Activated T-cell treated with anti-CD3 and anti-CD28 coated beads for 1 hour (primary cell): ENCODE measurements at places on chromosomes 2 and 18.

GRCh38 chr2:64537991-64538390, 13.9 kb downstream of the AFTPH start:
- DNase-seq: no peak

DNA sequence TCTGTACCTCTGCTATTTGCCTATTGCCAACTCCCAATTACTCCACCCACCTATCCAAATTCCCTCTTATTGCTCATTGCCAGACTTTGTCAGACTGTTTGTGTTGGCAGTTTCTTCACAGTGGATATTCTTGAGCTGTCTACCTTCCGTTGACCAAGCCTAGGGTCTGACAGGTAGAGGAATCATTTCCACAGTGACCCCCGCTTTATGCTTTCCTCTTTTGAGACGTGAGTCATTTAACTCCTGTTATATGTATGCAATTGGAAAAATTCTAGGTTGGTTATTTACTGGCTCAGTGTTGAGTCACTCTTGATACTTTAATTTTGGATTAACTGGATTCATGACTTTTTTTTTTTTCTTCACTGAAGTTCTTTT, 187.7 kb downstream of the IRS1 start:
- no peak for DNase-seq

DNA sequence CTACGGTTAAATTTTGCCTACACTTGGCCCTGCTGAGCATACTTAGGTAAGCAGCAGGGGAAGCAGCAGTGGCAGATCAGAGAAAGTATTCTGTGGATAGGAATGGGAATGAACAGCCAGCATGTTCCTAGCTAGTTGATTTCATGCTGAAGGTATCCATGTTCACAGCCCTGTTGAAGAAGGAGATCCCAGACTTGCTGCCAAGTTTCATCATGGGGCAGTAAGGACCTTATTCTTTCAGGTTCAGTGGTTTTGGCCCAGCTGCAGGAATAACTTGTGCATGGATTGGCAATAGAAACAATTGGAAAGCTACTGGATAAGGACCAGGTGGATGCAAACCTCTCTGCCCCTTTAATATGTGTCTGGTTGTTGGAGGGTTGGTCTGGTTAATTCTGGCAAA, 98.2 kb upstream of the TMEM178A start:
- no peak for DNase-seq

- DNase-seq: no peak
Measured at GRCh38 chr2:225013425-225014365, 28.6 kb downstream of the DOCK10 start.

DNA sequence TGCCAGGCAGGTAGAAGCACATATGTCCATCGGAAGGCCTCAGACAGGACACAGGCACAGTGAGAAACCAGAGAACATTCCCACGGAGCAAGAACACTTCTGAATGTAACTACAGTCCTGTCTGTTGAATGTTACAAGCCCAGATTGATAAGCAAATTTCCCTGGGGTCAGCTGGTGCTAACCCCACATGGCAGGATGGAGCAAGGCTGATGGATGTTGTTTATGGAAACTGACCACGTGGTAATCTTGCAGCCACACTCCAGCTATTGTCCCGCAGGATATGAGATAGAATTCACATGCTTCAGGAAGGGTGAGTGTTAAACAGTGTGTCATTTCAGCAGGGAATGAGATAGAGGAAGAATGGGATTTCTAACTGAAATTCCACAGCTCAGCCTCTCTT, 138.8 kb upstream of the COPS8 start:
- no peak for DNase-seq

- no peak for DNase-seq
Measured at GRCh38 chr2:101446869-101447268, 28.0 kb downstream of the RFX8 start.

DNA sequence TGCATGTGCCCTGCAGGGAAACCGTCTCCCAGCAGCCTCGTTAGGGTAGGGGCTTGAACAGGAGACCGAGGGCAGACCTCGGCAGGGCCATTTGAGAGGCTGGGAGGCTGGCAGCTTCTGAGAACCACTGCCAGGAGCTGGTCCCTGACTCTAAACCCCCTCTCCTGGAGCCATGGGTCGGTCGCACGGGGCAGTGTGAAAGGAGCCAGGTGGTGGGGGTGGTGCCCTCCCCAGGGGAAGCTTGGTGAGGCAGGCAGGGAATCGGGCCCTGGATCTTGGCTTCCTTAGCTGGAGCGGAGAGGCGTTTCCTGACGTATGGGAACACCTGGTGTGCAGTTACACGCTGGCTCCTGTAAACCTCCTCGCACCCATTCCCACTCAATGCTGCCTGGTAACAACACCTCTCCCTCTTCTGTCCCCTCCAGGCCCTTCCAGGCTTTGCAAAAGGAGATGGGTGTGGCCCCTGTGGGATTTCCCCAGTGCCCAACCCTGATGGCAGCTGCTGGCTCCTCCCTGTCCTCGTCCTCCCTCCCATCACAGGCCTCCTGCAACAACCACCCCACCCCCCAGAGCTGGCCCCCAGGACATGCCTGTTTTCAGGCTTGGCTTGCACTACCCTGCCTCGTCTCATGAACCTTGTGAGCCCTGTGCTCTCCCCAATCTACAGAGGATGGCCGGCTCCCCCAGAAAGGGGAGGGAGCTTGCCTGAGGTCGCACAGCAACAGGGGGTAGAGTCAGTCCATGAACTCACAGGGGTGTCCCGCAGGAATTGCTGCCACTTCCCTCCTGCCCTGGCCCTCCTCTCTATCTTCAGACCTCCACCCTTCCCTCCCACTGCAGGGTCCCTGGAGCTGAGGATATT, 24.4 kb downstream of the ADRA2B start:
- no peak for DNase-seq

DNA sequence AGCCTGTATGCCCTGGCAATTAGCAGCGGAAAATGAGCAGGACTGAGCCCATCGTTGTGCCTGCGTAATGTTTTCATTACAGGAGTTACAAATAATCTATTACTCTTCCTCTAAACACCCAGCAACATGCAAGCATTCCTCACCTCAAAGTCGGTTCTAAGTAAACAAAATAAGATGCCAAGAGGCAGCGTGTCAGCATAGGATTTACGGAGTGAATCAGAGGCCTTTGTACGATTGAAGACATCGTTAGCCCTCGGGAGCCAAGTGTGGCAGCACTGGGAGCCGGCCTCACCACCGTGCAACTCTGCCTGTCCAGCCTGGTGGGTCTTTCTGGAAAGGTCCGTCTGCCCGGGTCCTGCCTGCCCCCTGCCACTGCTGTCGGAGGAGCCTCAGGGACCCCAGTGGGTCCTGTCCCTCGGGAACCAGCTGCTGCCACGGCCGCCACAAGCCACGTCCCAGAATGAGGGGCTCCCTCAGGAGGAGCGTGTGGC, 80.1 kb upstream of the CTDP1 start:
- DNase-seq: no peak

DNA sequence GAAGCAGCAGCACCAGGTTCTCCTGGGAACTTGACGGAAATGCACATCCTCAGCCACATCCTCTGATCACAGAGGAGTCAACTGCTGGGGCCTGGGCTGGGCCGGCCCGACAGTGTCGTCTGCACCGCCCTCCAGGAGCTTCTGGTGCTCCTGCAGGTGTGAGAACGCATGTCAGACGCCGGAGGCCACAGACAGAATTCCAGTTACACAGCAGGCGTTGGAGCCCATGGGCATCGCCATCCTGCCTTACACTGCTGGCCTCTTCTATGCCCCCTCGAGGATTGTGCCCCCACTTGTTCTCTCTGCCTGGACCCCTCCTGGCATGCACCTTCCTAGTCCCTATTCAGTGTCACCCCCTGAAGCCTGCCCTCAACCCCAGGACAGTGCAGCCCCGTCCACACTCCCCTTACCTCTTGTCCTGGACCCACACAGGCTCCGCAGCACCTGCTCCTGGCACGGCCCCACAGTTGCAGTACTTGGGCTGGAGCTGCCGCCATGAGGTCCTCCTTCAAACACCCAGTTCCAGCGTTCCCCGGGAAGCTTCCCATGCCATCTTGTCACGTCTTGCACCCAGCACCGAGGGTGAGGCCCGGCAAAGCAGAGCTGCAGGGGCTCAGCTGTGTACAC, 37.5 kb downstream of the ADI1 start:
- no peak for DNase-seq

DNA sequence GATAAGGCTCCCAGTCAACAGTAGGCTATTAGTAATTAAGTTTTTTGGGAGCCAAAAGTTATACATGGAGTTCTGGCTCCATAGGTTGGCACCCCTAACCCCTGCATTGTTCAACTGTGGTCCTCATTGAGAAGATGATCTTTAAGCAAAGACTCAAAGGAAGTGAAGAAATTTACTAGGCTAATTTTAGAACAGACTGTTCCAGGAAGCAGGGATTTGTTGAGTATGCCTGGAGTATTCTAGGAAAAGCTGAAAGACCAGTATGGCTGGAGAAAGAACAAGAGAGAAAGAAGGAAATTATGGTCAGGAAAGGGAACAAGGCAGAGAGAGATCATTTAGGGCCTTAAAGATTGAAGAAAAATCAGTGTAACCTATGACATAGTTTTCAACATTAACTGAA, 125.1 kb downstream of the PMAIP1 start:
- no peak for DNase-seq

DNA sequence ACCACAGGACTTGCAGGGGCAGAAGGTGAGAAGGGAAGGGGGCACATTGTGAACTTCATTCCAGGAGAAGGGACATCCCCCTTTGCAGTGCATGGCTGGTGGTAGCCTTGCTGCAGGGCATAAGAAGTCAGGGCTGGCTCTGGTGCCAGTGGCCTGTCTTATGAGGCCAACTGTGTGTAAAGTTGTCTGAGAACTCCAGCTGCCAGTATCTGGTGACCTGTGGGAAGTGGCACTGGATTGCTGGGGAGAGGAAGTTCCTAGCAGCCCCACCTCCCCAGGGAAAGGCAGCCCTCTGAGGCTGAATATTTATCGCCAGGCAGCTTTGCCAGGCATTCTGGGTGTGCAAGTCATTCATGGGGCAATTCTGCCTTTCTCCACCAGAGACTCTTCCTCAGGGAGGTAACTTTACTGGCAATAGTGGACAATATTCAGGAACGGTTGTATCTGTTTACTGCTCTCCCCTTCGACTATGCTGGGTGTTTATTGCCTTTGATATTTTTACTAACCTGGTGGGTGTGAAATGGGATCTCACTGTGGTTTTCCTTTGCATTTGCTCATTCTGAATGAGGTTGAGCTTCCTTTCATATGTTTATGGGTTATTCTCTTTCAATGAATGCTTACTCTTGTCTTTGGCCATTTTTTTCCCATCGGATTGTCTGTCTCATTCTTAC, 12.3 kb downstream of the TRPM8 start:
- no peak for DNase-seq

- DNase-seq: no peak
Measured at GRCh38 chr2:85844486-85844885, 44.3 kb downstream of the ST3GAL5 start.

- no peak for DNase-seq
Measured at GRCh38 chr2:67845621-67846369, 217.0 kb downstream of the C1D start.

DNA sequence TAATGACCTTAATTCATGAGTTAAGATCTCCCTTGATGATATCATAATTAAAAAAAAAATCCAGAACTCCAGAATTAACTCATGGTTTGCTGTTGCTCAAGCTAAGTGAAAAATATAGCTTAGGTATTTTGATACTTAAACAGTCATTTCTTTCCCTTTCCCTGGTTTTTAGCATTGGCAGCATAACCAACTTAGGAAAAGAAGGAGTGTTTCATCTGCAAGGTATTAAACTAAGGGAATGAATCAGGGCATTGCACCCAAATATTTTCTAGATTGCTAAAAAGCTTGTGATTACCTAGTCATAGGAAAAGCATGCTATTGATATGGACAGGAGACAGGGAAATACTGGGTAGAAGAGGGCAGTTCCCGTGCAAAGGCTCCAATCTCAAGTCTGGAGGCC, 207.2 kb downstream of the LRP1B start:
- DNase-seq: no peak

GRCh38 chr2:21970971-21971370, 847.2 kb downstream of the TDRD15 start:
- DNase-seq: no peak

DNA sequence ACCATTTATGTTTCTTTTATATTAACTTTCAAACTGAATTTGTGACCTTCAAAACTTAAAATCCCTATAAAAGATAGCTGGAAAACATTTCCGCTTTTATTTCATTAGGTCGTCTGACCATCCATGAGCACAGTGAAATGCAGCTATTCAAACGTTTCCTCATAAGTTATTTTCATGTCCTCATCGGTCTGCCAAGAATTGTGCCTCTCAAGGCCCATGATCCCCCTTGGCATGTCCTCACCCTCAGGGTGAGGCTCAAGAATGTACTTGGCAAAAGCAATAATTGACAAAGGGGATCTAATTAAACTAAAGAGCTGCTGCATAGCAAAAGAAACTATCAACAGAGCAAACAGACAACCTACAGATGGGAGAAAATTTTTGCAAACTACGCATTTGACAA, 12.4 kb downstream of the SLC66A2 start:
- DNase-seq: no peak
